Endothelial cell of umbilical vein (primary cell): ENCODE measurements at places on chromosomes 1 and 21.

DNA sequence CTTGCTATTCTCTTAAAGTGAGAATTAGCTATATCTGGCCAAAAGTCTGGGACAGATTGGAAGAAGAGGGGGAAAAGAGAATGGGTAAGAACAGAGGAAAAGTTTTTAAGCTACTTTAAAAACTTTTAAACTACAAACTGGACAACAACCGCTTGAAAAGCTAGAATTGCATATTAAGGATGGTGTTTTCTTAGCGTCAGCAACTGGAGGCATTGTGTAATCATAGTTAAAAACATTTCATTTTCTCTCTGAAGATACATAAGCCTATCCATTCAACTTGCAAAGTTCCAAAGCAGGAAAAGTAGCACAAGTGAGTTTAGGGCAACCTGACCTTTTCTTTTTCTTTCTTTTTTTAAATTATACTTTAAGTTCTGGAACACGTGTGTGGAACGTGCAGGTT, 10.9 kb downstream of the PBX1 start:
- no peak overlapping the region for H3K4me3 ChIP-seq
- no peak overlapping the region for H3K27ac ChIP-seq
- H3K27me3 ChIP-seq, result no peaks in the 10 kb centered on the region
- no peaks in the 10 kb centered on the region for H3K4me1 ChIP-seq
- H3K36me3 ChIP-seq, result no peaks in the 10 kb centered on the region

DNA sequence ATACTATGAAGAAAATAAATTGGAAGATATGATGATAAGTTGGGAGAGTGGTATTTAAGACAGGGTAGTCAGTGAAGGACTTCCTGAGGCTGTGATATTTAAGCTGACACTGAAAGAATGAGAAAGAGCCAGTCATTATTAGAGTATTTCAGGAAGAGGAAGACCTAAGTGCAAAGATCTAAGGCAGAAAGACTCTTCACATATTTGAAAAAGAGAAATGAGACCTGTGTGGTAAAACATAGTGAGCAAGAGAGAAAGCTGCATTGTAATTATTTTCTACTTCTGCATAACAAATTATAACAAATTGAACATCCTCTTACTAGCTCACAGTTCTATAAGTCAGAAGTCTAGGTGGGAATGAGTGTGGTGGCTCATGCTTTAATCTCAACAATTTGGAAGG, 34.6 kb upstream of the DOCK7 start:
- H3K36me3 ChIP-seq, result no peaks in the 10 kb centered on the region
- peaks cover 18% of the 10 kb centered on the region for H3K27me3 ChIP-seq
- no peak overlapping the region for H3K4me3 ChIP-seq

DNA sequence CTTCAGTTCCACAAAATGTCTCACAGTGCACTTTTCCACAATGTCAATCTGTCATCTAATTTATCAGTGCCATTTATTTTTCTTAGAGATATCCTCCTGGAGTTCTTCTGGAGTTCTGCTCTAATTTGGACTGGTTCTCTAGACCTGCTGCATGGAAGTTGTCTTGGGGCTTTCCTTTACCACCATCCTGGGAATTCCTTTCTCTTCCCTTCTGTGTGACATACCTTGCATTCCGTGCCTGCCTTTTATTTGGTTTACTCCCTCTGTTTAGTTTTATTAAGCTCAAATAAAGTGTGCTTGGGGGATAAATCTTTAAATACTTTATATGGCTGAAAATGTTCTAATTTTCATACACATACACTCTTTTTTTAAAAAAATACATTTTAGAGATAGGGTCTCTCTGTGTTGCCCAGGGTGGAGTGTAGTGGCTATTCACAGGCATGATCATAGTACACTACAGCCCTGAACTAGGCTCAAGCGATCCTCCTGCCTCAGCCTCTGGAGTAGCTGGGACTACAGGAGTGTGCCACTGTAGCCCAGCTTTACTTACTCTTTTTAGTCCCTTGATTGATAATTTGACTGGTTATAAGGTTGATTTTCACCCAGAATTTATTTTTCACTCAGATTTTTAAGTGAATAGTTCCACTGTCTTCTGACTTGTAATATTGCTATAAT, 14.4 kb downstream of the MTF2 start:
- H3K27me3 ChIP-seq, result no peaks in the 10 kb centered on the region
- DNase-seq, result no peak
- no peak overlapping the region for H3K4me3 ChIP-seq
- no peaks in the 10 kb centered on the region for H3K36me3 ChIP-seq
- H3K4me1 ChIP-seq, result no peaks in the 10 kb centered on the region

- H3K27me3 ChIP-seq, result no peaks in the 10 kb centered on the region
- peaks cover 25% of the 10 kb centered on the region for H3K4me1 ChIP-seq
- peak overlapping the region; percentile 6 for H3K27ac ChIP-seq
- DNase-seq, result peak; percentile 50
- H3K36me3 ChIP-seq, result no peaks in the 10 kb centered on the region
Measured at GRCh38 chr1:204089044-204089751, 16.3 kb downstream of the SOX13 start.

GRCh38 chr21:38401191-38401926, 96.9 kb downstream of the ERG start:
- H3K4me3 ChIP-seq, result no peak overlapping the region
- no peaks in the 10 kb centered on the region for H3K27me3 ChIP-seq
- peaks cover 3% of the 10 kb centered on the region for H3K4me1 ChIP-seq

- no peak for DNase-seq
- no peaks in the 10 kb centered on the region for H3K36me3 ChIP-seq
Measured at GRCh38 chr1:242201090-242201489, 202.2 kb upstream of the MAP1LC3C start.

DNA sequence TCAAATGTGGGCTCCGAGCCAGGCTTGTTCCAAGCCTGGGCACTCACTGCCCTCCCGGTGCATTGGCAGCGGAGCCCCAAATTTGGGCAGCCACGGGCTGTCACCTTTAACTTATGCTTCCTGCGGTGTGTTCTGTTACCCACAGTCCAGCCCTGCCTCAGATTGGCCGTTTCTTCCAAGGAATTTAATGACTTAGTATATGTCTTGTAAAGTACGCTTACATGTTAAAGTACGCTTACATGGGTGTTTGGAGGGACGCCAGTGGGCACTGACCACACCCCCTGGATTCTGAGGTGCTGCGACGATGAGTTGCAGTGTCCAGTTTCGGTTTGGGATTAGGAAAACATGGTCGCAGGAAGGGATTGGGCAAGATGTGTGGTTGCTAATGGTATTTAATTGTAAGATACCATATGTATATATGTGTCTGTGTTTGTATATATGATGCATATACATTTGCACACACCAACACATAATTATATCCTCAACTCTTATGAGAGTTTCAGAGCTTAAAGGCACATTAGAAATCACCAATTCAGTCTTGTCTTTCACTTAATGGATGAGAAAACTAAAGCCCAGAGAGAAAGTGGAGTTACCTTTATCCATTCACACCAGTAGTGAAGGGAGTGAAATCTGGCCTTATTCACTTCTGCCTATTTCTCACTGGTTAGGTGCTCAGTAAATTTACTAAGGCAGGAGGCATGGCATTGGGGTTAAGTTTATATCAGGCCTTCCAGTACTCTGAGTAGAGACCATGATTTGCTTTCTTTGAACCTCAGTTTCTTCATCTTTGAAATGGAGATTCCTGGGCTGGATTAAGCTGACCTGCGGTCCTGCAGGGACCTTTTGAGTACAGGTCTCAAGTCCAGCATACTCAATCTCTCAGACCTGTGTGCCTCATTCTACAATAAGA, 1.0 kb downstream of the SMYD2 start:
- peak overlapping the region; percentile 5 for H3K4me3 ChIP-seq
- no peaks in the 10 kb centered on the region for H3K36me3 ChIP-seq
- H3K4me1 ChIP-seq, result peaks cover 4% of the 10 kb centered on the region
- no peak overlapping the region for H3K27ac ChIP-seq

DNA sequence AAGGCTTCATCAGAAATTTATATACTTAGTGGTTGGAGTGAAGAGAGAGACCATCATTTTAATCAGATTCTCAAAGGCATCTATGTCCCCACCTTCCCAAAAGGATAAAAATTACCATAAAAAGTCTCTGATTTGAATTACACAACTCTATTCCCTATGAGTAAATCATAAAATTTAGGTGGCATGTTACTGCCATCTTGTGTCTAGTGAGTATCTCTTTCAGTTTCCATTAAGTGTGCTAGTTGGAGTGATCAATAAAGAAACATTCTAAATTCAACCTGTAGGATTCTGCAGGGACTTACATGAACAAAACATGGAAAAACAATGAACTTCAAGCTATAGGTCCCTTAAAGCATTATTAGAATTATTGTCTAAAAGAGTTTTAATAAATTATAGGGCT, 655.4 kb downstream of the LTN1 start:
- DNase-seq, result peak; percentile 56
- no peaks in the 10 kb centered on the region for H3K36me3 ChIP-seq
- no peak overlapping the region for H3K27ac ChIP-seq
- H3K27me3 ChIP-seq, result no peaks in the 10 kb centered on the region

GRCh38 chr1:234920136-234920842, 208.3 kb downstream of the TOMM20 start:
- H3K27me3 ChIP-seq, result no peaks in the 10 kb centered on the region
- no peaks in the 10 kb centered on the region for H3K36me3 ChIP-seq

DNA sequence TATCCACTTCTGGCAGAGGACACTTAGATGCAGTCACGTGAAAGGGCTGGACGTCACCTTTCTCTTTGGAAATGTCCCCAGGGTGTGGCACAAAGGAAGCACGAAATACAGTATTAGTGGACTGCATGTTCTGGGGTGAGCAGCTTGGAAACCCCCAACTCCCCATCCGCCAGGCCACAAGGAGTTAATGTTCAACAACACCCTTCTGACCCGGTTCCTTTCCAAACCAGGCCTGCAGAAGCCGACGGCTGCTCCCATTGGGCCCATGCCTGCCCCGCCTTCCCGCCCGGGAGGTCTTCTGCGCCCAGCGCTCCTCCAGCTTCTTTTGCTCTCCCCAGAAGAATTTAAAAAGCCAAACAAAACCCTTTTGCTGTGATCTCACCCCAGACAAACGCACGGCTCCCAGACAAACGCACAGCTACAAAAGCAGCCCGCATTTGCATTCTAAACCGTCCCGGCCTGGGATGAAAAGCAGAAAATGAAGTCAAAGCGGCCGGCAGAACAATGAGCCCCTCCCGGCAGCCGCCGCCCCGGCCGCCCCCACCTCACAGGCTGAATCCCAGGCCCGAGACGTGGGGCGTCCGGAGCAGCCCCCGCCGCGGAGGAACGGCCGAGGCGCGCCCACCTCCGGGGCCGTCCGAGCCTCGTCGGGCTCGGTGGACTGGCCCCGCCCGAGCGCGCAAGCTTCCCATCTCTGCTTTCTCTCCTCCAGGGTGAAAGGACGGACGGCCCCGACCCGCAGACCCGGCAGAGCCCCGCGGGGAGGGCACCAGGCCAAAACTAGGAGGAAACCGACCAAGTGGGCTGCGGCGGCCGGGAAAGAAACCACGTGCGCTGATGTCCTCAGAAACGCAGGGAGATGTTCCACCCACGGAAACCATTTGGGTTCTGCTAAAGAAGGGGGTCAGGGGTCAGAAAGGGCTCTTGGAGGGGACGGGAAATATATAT, 101.9 kb downstream of the PLPP3 start:
- peak overlapping the region; percentile 3 for H3K4me3 ChIP-seq
- H3K36me3 ChIP-seq, result no peaks in the 10 kb centered on the region
- no peak overlapping the region for H3K27ac ChIP-seq
- peaks cover 6% of the 10 kb centered on the region for H3K4me1 ChIP-seq
- H3K27me3 ChIP-seq, result no peaks in the 10 kb centered on the region
- peak; percentile 25 for DNase-seq

DNA sequence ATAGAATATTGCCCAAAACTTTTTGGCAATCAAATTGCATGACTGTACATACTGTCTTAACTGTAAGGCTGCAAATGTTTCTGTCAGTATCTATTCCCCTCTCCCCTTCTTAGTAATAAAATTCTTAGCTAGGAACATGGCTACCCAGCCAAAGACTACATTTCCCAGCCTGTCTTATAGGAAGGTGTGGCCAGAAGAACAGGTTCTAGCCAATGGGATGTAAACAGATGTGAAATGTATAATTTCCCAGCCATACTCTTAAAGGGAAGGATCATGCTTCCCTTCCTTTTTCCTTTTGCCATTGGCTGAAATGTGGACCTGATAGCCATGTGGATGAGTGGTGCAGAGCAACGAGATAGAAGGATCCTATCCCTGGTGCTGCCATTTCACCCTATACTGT, 7.0 kb upstream of the HIVEP3 start:
- H3K27ac ChIP-seq, result no peak overlapping the region
- no peaks in the 10 kb centered on the region for H3K36me3 ChIP-seq
- H3K4me1 ChIP-seq, result no peaks in the 10 kb centered on the region
- no peaks in the 10 kb centered on the region for H3K27me3 ChIP-seq

DNA sequence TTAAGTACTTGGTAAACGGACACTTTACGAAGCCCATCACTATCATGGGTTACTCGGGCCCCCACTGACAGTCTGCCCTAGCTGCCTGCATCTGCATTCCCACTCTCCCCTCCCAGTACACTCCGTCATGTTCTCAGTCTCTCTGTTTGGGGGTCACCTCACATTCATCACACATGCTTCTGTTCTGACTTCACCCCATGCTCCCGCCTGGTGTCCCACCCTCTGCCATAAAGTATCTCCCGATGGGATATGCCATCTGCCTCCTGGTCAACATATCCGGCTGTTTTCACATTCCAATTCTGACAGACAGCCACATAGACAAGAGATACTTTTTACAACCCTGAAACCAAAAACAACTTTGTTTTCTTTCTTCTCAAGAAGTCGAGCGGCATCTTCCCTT, 1.0 kb downstream of the OLFML2B start:
- H3K27ac ChIP-seq, result no peak overlapping the region
- peaks cover 3% of the 10 kb centered on the region for H3K27me3 ChIP-seq
- peaks cover 8% of the 10 kb centered on the region for H3K4me1 ChIP-seq
- H3K36me3 ChIP-seq, result no peaks in the 10 kb centered on the region
- H3K4me3 ChIP-seq, result no peak overlapping the region
- DNase-seq, result no peak

DNA sequence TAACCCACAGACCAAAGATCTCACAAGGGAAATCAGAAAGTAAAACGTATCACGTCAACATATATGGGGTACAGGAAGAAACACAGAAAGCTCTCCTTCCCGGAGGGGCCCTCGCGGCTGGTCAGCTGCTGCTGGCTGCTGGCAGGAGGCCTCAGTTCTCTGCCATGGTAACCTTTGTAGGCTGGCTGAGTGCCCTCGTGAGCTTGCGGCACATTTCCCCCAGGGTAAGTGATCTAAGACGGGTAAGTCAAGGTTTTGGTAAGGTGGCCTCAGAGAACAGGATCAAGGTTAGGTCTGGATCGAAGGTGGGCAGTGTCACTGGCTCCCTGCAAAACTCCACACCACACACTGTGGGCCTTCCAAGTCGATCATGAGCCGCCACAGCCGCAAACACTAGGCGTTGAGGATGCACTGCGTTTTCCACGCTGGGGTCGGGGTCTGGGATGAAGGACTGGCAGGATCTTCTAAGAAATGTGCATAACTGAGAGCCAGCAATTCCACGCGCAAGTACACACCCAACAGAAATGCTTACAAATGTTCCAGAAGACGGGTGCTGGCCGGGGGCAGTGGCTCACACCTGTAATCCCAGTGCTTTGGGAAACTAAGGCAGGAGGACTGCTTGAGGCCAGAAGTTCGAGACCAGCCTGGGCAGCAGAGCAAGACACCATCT, 33.9 kb downstream of the WDR4 start:
- H3K4me1 ChIP-seq, result no peaks in the 10 kb centered on the region
- H3K27me3 ChIP-seq, result no peaks in the 10 kb centered on the region
- peak; percentile 32 for DNase-seq
- H3K36me3 ChIP-seq, result peaks cover 7% of the 10 kb centered on the region
- H3K27ac ChIP-seq, result no peak overlapping the region

- H3K4me1 ChIP-seq, result no peaks in the 10 kb centered on the region
- no peaks in the 10 kb centered on the region for H3K36me3 ChIP-seq
- H3K4me3 ChIP-seq, result no peak overlapping the region
- no peak overlapping the region for H3K27ac ChIP-seq
- no peaks in the 10 kb centered on the region for H3K27me3 ChIP-seq
Measured at GRCh38 chr1:202516434-202516877, 168.0 kb downstream of the PPP1R12B start.

- peaks cover 7% of the 10 kb centered on the region for H3K36me3 ChIP-seq
- no peak for DNase-seq
- no peak overlapping the region for H3K4me3 ChIP-seq
- H3K27ac ChIP-seq, result no peak overlapping the region
Measured at GRCh38 chr1:220195701-220196100, 76.6 kb downstream of the RAB3GAP2 start.
